Fibroblast of skin of right biceps (primary cell): ENCODE measurements at places on chromosomes 12 and 14.

GRCh38 chr12:68772714-68773113, 26.7 kb downstream of the SLC35E3 start:
- DNase-seq: no peak

- DNase-seq: peak; percentile 91
Measured at GRCh38 chr12:52181746-52182145, 10.1 kb downstream of the KRT80 start.

DNA sequence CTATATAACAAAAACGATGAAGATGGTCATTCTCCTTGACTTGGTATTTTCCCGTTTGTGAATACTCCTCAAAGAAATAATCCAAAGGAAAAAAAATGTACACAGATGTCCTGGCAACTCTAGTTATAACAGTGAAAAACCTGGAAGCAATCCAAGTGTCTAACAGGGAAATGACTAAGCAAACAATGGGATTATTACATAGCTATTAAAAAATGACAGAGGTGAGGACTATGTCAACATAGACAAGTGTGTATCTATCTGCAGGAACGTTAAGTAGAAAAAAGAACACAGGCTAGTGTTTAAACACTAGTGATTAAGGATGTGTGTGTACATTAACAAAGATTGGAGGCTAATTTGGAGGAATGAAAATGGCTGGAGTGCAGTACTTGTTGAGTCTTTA, 5.9 kb upstream of the APOLD1 start:
- peak; percentile 83 for DNase-seq

GRCh38 chr12:19647806-19648556, 208.7 kb downstream of the AEBP2 start:
- peak; percentile 25 for DNase-seq

GRCh38 chr12:104565606-104566243, 109.0 kb downstream of the CHST11 start:
- no peak for DNase-seq

DNA sequence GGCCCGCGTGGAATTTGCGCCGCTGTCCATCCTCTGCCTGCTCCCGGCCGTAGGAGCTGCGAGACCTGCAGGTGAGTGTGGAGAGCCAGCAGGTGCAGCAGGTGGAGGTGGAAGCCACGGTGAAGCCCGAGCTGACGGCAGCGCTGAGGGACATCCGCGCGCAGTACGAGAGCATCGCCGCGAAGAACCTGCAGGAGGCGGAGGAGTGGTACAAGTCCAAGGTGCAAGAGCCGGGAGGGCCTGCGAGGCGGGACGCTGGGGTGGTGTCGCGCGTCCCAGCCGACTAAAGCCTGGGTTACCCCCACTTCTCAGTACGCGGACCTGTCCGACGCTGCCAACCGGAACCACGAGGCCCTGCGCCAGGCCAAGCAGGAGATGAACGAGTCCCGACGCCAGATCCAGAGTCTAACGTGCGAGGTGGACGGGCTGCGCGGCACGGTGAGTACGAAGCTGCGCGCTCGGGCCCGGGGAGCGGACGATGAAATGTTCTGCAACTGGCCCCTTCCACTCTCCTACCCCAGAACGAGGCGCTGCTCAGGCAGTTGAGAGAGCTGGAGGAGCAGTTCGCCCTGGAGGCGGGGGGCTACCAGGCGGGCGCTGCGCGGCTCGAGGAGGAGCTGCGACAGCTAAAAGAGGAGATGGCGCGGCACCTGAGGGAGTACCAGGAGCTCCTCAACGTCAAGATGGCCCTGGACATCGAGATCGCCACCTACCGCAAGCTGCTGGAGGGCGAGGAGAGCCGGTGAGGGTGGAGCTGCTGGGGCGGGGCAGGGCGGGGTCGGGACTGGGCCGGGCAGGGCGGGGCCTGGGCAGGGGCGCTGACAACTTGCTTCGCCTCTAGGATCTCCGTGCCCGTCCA, 2.1 kb downstream of the PRPH start:
- DNase-seq: no peak

DNA sequence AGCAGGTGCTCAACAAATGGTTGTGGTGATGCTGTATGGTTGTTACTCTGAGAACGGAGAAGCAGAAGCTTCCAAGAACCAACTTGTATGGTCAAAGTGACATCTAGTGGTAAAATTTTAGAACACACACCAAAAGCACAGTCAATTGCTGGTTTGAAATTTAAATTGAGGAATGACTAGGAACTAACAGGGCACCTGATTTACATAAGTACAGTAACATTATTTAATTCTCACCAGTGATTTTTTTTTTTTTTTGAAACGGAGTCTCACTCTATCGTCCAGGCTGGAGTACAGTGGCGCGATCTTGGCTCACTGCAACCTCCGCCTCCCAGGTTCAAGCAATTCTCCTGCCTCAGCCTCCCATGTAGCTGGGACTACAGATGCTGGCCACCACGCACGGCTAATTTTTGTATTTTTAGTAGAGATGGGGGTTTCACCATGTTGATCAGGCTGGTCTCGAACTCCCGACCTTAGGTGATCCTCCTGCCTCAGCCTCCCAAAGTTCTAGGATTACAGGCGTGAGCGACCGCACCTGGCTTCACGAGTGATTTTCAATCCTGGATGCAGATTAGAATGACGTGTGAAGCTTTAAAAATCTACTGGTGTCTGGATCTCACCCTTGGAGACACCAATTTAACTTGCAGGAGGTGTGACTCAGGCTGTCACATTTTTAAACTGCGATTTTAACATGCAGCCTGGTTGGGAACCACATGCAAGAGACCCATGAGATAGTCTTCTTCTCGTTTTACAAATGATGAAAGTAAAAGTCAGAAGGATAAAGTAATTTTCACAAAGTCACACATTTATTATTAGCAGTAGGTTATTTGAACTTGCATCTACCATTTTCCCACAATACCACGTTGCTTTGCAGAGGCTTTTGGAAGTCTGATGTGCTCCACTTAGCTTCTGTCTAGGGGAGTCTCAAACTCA, 14.1 kb upstream of the NUMB start:
- DNase-seq: peak; percentile 66

DNA sequence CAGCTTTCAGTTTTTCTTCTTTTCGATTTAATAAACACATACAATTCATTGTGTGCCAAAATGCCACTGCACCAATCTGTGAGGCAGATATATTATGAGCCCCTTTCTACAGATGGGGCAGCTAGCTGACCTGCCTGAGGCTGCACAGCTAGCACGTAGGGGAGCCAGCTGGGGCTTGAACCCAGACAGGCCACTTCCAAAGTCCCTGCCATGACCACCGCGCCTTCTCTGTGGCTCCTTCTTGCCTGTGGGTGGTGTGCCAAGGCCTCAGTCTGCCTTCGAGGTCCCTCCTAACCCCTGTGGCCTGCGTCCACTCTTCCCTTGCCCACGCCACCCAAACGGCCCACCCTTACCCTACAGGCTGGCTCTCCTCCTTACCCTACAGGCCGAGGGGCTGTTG, 16.2 kb downstream of the FAM222A start:
- no peak for DNase-seq

DNA sequence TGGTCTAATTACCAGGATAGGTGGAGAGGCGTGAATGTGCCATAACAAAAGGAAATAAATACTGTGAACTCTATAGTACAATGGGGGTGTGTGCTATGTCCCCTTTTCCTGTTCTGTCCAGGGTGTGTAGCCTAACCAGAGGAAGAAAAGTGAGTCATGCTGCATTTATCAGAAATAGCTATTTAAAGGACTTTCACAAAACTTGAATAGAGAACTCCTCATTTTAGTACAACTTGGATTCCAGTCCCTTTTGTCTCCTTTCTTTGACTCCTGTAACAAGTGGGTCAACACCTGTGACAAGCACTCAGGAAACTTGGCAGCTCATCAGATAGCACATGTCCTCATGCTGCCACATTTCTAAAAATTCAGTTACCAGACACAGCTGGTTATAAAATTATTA, 123.4 kb downstream of the CCDC91 start:
- peak; percentile 42 for DNase-seq

GRCh38 chr14:80304125-80304766, 92.9 kb upstream of the DIO2 start:
- no peak for DNase-seq

DNA sequence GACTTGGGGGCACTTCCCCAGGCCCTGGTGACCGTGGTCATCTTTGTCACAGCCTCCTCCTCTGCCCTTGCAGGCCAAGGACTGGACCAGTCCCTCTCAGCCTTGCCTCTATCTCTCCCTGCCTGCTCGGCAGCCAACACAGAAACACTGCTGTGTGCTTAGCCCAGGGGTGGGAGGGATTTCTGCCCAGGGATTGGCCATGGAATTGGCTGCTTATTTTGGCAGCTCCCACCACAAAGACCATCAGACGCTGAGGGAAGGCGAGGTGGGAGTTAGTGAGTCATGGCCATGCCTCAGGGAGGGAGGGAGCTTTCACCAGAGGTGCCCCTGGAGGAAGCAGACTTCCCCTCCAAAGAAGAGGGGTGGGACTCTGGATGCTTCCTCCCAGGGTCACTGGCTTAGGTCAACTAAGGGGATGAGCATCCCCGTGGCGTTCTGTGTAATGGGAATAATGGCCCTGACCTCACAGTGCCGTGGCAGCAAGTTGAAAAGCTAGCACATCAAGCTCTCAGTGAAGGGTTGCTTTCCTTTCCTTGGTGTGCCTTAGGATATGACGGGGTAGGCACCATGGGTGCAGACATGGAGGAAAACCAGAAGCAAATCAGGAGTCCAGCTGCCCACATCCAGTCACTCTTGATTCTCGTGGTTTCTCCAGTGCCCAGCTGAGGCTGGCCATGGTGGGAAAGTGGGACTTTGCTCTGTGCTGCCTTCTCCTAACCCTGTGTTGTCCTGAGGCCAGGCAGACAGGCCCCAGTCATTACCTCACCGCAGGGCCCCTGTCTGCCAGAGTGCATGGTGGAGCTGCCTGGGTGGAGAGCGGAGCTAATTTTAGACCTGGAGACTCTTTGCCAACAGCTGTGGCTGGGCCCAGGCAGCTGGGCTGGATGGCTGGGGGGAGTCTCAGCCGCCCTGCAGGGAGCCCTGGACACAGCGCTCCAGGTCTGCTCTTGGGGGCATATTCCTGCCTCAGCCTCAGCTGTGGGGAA, 21.4 kb downstream of the B4GALNT3 start:
- DNase-seq: peak; percentile 73
